ENCODE measurements at places on chromosomes 6 and 20.

GRCh38 chr6:83198486-83199172, 5.5 kb downstream of the RWDD2A start:
- no peak for DNase-seq

GRCh38 chr6:130620338-130620781, 206.8 kb upstream of the SMLR1 start:
- DNase-seq, result no peak

DNA sequence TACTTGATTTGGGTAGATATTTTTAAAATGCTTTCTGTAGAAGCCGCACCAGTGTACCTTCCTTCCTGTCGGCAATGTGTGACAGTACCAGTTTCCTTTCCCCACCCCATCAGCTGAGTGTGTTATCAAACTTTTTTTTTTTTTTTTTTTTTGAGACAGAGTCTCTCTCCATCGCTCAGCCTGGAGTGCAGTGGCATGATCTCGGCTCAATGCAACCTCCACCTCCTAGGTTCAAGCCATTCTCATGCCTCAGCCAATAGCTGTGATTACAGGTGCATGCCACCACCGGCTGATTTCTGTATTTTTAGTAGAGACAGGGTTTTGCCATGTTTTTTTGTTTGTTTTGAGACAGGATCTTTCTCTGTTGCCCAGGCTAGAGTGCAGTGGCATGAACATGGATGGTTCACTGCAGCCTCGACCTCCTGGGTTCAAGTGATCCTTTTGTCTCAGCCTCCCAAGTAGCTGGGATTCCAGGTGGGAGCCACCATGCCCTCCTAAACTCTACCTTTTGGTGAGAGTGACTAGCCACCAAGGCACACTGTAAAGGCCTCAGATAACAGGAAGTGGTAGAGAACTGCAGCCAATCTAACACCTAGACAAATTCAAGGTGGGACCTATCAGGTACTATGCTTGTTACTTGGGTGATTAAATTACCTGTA, 26.5 kb upstream of the ZBTB22 start:
- DNase-seq, result no peak

DNA sequence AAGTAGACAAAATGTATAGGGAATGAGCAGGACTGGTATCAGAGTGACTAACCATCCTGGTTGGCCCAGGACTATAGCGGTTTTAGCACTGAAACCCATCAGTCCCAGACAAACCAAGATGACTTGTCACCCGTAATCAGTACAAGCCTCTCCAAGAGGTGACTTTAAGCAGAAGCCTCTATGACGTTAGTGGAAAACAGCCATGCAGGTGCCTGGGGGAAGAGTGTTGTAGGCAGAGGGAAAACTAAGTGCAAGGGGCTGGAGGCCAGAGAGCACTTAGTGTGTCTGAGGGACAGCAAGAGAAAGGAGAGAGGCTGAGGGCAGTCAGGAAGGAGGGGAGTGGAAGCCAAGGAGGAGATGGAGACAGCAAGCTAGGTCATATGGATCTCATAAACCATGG, 2.1 kb downstream of the SGK2 start:
- no peak for DNase-seq

- no peak for DNase-seq
Observed at GRCh38 chr6:88380083-88380482, 213.9 kb upstream of the CNR1 start.

DNA sequence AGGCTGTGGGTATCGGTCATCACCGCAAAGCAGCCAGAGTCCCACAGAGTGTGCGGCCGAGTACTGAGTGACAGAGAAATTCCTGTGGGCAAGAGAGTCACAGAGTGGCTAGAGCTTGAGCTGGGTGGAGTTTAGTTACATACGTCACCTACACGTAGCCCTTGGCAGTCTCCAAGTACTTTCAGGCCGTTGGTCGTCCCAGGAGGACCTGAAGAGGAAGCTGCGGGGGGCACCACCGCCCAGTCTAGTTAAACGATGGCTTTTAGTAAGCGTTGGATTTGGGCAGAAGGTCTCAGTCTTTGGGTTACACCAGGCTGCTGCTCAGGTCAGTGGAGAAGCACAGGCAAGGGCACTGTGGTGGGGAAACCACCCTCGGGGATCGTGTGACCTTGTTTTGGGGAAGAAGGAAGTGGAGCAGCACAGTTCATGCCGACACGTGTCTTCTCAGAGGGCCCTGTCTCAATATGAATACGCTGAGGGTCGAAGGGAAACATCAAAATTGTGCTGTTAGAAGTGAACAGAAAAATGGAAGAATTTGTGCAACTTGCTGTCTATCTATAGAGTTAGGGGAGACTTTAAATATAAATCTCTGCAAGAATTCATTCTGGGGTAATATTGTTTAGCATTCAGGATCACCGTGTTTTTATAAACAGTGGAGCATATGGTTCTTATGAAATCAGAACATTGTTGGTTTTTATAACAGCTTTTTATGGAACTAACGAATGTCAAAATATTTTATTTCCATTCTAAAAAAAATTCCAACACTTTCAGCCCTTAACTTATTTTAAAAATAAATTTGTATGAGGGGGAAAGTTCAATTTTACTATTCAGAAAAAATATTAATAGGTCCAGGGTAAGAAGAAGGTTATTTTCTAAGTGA, 28.6 kb downstream of the KIF25 start:
- DNase-seq, result no peak

GRCh38 chr6:54291738-54292137, 16.5 kb upstream of the TINAG start:
- DNase-seq, result no peak

DNA sequence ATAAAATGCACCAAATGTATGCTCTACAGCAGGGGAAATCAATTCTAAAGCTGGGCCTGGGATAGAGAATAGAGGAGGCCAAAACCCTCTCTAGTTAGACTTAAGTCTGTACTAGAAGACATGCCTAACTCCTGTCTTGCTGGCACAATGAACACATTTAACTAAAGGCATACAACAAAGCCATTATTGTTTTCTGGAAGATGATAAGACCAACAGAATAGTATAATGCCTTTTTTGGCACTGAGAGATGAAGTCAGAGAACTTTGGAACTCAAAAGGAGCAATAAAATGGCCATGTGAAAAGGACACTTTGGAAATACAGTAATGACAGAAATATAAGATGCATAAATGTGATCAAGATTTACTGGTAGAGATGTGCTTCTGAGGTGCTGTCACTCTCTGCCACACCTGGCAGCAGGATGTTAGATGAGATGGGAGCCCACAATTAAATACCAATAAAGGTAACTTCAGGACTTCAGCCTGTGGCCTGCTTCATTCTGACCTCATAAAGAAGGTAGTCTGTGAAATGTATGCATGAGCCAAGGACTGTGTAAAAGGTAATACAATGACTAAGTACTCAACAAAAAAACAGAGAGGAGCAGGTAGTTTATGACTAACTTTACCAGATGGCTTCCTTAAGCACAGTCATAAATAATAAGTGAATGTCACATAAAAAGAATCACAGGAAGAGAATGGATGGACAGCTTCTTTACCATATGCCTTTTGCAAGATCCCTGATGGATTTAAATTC, 333.4 kb downstream of the BCKDHB start:
- no peak for DNase-seq

All from T47D (cell line).